ENCODE measurements at places on chromosomes 6 and 20.

DNA sequence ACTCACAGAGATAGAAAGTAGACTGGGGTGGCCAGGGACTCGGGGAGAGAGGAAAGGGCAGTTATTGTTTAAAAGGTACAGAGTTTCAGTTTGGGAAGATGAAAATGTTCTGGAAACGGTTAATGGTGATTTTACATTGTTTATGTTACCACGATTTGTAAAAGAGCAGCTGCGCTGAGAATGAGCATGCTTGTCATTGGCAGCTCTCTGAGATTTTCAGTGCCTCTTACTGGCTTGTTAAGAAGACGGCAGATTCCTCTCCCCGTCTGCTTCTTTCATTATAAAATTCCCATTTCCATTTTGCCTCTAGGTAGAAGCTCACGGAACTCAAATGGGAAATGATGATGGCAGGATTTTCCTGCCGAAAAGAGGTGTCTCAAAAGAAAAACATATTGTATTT, 39.7 kb upstream of the PPP1R3G start:
- no peak for DNase-seq

GRCh38 chr20:54479138-54479906, 3.9 kb downstream of the DOK5 start:
- DNase-seq: no peak

DNA sequence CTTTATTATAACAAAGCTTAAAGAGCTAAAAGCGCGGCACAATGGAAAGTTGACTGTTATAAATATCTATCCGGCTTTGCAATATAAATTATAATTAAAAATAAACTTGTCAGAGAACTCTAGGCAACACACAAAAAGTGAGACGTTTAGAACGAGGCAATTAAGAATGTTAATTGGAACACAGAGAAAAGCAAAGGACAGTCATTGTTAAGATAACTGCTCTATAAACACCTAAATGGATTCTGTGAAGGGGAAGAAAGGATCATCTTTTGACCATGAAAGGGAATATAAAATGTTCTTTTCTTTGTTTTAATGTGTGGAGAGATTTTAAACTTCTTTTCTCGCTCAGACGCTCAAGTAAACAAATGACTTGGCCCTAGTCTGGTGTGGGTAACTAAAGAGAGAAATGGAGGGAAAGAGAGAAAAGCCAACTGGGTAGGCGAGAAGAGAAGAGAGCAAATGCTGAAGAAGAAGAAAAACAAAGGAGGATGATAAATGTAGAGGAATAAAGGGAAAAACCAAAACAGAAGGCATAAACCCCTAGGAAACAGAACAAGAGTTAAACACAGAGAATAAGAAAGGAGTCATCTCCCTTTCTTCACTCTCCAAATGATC, 9.3 kb upstream of the SALL4 start:
- DNase-seq: no peak

DNA sequence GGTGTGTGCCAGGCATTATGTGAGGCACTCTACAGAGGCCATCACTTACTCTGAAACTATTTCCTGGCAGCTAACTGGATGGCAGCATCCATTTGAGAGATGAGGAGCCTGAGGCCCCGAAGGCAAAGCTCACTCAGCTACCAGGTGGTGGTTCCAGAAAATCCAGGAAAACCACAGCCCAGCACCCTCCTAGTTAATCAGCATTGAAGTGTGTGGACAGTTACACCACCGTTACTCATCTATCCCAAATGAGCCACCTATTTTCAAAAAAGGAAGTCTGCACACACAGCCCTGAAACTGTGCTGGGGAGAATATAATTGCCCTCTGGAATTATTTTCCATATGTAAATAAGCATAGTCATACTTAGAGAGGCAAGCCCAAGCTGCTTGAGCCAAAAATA, 67.4 kb downstream of the CNBD2 start:
- no peak for DNase-seq

DNA sequence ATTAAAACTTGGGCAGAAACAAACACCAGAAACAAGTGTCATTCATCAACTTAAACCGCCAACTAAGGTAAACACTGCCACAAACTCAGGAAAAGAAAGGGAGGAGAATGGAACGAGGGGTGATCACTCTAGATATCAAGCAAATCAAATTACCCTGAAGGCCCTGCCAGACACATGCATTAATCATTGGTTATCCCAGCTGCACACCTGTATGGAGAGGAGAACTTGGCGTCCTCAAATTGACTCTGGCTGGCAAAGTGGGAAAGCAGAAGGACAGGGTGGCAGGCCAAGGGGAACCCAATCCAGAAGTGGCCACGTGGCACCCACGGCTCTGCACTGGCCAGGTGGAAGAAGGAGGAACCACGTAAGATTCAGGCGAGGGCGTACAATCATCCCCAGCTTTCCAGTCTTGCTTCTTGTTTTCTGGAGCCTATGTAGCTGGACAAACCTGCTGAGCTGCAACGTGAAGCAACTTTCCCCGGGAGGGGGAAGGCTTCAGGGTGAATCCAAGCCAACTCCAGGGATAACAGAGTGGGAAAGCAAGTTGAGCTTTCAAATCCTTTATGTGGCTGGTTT, 156.2 kb upstream of the JARID2 start:
- DNase-seq: peak; percentile 35

GRCh38 chr6:24780206-24780605, 5.5 kb downstream of the GMNN start:
- DNase-seq: no peak

DNA sequence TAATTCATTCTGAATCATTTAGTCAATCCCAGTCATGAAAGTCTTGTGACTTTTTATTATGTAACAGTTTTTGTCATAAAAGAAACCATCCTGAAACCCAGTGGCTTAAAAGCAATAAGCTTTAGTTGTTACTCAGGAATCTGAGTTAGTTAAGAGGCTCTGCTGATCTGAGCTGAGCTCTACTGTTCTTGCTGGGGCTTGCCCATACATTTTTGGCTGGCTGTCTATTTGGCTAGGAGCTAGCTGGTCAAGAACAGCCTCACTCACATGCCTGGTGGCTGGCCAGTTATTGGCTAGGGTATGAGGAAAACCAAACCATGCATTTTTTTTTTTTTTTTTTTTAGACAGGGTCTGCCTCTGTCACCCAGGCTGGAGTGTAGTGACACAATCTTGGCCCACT, 10.6 kb downstream of the TCF21 start:
- no peak for DNase-seq

GRCh38 chr20:38874460-38875174, 51.6 kb upstream of the FAM83D start:
- no peak for DNase-seq

DNA sequence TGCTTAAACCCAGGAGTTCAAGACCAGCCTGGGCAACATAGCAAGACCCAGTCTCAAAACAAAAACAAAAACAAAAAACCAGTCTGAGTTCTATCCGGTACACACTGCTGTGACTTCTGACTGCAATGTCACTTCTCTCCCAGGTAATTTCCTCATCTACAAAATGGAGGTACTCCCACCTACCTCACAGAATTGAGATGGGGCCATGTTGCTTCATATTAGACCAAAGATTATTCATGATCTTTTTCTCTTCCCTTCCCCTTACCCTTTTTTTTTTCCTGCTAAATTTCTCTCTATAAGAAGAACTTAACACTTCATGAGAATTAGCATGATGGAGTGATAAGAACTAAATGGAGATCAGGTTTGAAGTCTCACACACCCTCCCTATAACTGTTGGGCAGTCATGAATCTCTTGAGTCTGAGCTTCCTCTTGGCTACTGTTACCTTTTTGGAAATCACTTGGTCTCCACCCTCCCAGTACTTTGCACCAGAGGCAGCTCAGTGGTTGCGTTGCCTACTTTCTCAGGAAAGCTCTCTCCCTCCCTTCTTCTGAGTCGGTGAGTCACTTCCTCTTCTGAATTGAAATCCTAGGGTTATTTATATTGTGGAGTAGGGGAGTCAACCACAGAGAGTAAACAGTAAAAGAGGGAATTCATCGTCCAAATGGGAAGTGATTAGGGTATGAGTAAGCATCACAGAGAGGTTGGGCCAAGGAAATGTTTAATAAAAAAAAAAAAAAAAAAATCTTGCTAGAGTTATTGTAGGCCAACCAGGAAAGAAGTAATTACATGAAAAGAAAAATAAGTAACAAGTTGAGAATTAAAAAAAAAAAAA, 59.9 kb upstream of the MAP7 start:
- no peak for DNase-seq

- no peak for DNase-seq
Measured at GRCh38 chr20:24781418-24781980, 167.6 kb upstream of the CST7 start.

DNA sequence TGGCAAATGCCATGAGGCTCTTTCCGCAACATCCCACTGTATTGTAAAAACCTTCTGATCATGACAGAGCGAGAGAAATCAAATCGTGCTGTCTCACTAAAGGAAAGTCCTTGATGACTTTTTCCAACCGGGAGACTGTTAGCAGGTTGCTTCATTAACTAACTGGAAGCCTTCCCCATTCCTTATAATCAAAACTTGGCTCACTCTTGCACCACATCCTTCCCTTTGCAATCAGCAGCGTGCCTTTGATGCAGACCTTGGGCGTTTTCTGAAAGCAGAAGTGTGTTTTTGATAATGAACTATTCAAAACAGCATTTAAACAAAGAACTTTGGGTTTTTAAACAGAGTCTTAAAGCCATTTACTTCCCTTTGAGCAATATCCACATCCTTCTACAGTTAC, 96.2 kb upstream of the CNR1 start:
- no peak for DNase-seq

GRCh38 chr6:38938741-38939140, 109.8 kb upstream of the GLP1R start:
- DNase-seq: no peak

- DNase-seq: no peak
Measured at GRCh38 chr6:167987396-167988153, 9.9 kb upstream of the KIF25 start.

DNA sequence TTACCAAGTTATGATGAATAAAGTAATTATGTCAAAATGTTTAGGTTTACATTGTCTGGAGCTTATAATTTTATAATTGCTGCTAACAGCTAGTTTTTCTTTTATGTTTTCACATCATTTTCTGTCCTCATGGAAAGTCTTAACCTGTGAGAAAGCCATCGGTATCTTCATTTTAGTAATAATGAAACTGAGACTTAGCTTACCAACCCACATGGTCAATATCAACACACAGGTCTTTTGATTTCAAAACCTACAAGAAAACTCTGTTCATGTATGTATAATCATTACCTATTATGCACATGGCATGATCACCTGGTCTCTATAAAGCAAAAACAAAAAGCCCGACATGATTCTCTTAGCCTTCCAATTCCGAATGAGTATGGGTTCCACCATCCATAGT, 61.9 kb downstream of the KCNQ5 start:
- no peak for DNase-seq

- no peak for DNase-seq
Measured at GRCh38 chr6:110581679-110582078, 105.3 kb upstream of the SLC22A16 start.

GRCh38 chr20:36091561-36092397, 62.8 kb upstream of the EPB41L1 start:
- DNase-seq: no peak

DNA sequence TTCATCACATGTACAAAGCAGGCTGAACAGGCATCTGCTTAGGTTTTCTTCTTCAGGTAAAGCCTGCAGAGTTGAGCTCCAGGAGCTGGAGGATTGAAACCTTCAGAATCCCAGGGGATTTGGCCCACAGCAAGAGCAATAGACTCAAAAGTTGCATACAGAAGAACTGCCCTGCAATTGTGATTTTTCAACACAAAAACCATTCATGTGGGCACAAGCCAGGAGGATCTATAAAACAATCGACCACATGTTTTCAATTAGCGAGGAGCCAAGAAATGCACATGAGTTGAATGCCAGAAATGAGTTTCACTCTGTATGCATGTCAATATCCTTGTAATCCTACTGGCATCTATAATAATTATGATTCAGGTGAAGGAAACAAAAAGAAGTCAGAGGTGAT, 576.4 kb downstream of the HDGFL1 start:
- DNase-seq: no peak

GRCh38 chr6:113495521-113495920, 361.6 kb upstream of the MARCKS start:
- no peak for DNase-seq

- no peak for DNase-seq
Measured at GRCh38 chr6:164412566-164412965, 896.8 kb downstream of the C6orf118 start.

DNA sequence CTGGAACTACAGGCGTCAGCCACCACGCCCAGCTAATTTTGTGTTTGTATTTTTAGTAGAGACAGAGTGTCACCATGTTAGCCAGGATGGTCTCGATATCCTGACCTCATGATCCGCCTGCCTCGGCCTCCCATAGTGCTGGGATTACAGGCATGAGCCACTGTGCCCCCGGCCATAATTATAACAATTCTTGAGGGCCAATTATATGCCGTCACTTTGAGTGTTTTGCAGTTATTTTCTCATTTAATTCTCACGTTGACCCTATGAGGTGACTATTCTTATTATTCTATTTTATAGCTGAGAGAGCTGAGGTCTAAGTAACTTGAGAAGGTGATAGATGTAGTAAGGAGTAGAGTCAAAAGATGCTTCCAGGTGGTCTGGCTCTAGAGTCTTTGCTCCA, 13.0 kb downstream of the MYO6 start:
- no peak for DNase-seq

DNA sequence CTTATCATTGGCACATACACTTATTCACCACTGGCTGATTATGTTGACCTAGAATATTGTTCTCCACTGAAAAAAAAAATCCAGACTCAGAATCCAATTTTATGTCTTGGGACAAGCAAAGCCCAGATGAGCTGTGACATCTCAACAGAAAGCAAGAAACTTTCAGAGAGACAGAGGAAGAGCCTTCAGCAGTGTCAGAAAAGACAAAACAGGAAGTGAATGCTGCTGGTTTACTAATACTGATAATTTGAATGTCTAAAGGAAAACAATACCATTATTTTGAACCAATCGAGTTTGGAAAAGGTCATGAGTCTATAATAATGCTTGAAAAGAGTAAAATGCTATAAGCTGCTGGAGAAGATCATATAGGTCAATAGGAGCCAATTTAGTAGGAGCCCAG, 179.8 kb upstream of the RIMS1 start:
- no peak for DNase-seq

DNA sequence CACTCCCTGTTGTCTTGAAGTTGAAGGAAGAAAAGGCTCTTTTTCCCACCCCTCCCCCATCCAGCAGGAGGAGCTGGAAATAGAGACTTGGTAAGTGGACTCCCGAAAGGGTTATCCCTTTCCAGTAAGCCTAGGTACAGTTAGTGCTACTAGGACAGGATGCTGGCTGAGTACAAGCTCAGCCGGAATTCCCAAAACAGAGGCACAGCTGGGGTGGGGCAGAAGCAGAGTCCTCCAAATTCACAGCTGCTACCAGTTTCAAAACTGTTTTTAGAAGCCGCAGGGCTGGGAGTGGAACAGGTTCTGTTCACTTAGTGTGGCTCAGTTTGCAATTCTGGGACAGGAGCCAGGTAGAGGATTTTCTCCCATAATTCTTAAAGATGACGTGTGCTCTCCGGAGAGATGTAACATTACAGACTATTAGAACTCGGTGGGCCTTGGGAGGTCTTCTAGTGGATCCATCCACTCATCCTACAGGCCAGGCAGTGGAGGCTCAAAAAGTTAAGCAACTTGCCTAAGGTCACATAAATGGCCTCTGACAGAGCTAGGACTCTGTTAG, 19.0 kb upstream of the UTRN start:
- no peak for DNase-seq

Measured in hematopoietic multipotent progenitor cell treated with erythropoietin and hydrocortisone succinate and interleukin-3 and kit ligand, for 15 days (in vitro differentiated cells).